ENCODE measurements at places on chromosomes 6 and 20.
A peak's percentile ranks its signal among the peaks of the same experiment; 100 is the strongest.

- DNase-seq: no peak
Observed at GRCh38 chr6:76701610-76702009, 629.1 kb upstream of the IMPG1 start.

DNA sequence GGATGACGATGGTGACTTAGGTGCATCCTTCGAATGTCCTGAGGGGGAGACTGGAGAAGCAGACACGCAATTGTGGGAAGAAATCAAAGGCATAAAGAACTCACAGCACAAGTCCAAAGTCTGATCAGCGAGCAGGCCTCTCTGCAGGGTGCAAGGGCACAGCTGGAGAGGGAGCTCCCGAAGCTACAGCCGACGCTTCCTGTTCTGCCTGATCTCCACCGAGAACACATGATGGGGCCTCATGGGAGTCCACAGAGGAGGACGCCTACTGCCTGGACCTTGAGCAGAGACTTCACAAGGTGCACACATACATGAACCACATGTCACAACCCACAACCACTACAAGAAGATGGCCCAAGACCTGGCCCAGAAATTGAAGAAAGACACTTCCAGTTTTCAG lies 51.4 kb downstream of the RIN2 start:
- no peak for DNase-seq

- peak; percentile 25 for DNase-seq
Observed at GRCh38 chr20:13420625-13421024, 199.6 kb downstream of the ISM1 start.

DNA sequence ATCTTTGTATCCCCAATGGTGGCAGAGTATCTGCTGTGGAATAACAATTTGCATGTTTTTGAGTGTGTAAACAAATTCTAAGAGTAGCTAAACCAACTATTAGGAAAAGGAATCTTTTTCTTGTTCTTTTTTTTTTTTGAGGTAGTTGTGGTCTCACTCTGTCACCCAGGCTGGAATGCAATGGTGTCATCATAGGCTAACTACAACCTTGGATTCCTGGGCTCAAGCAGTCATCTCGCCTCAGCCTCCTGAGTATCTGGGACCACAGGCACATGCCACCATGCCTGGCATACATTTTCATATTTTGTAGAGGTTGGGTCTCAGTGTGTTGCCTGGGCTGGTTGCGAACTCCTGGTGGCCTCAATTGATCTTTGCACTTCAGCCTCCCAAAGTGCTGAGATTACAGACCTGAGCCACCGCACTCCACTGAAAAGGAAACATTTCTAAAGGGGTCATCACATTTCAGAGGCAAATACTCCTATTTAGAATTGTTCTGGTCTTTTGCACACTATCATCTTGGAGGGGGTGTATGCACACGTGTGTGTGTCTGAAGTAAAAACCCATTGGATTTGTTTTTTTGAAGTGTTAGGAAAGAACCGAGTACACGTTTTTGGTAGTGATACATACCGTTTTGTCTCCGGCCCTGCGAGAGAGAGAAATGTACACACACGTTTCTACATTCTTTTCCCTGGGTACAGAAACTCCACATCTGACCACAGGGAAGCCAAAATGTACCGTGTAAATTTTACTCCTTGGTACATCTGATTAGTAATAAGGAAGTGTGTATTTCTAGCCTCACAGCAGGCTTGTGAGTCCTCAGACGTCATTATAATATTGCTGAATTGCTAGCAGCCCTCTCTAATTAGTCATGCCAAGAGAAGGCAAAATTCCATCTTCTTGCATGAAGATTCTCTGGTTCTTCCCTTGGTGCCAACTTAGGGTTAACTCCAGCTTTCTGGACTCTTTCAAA lies 183.6 kb downstream of the JARID2 start:
- DNase-seq: peak; percentile 80

GRCh38 chr20:61759286-61760065 lies 306.2 kb downstream of the TAF4 start:
- DNase-seq: no peak

DNA sequence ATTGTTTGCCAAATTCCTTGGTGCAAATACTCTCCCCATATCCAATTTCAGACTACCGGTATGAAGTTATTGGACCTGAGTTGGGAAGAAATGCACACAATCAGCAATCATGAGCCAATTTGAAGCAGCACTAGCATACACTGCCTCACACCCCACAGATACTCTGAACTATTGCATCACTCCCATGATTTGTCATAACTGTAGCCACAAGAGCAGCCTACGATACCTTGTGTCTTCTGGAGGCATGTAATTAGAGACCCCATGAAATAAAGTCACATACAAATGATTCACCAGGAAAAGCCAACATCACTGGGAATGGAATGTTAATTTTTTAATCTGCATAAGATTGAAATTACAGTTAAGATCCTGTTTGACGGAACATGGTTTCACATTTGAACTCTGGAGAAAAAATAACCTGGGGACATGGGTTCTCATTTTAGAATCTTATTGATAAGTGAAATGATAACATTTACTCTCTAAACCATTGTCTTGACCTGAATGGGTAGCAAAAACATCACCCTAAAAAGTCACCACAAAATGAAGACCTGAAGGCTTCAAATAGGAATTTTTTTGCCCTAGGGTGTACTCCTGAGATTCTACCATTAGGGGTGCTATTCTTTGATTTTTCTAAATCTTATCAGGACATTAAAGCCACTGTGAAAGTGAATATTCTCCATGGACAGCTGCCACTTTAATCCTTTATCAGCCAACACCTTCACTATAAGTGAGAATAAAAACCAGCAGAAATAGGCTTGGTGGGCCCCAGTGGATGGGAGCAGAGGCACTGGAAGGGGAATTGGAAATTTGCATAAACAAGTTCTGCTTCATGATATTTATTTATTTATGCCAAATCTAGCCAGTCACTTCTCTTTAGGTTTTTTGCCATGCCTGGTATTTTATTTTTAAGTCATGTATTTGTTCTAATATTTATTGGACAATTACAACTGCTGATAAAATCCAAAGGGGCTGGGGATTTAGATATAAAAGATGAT lies 34.5 kb upstream of the HBS1L start:
- DNase-seq: peak; percentile 86

DNA sequence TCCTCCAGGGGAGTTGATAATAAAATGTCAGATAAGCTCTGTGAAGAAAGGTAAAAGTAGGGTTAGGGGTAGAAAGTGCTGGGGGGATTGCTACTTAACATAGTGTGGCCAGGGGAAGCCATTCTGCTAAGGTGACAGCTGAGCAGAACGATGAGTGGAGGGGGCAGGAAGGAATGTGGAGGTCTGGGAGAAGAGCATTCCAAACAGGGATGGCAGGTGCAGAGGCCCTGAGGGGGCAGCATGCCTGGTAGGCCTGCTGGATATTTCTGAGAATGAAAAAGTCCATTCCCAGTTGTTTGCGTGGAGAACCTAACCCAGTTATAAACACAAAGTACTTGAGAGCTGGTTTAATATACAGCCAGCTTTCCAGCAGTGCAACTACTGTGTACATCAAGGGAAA lies 9.3 kb downstream of the GFRA4 start:
- DNase-seq: no peak

GRCh38 chr6:46772762-46773161 lies 20.4 kb upstream of the MEP1A start:
- peak; percentile 98 for DNase-seq

DNA sequence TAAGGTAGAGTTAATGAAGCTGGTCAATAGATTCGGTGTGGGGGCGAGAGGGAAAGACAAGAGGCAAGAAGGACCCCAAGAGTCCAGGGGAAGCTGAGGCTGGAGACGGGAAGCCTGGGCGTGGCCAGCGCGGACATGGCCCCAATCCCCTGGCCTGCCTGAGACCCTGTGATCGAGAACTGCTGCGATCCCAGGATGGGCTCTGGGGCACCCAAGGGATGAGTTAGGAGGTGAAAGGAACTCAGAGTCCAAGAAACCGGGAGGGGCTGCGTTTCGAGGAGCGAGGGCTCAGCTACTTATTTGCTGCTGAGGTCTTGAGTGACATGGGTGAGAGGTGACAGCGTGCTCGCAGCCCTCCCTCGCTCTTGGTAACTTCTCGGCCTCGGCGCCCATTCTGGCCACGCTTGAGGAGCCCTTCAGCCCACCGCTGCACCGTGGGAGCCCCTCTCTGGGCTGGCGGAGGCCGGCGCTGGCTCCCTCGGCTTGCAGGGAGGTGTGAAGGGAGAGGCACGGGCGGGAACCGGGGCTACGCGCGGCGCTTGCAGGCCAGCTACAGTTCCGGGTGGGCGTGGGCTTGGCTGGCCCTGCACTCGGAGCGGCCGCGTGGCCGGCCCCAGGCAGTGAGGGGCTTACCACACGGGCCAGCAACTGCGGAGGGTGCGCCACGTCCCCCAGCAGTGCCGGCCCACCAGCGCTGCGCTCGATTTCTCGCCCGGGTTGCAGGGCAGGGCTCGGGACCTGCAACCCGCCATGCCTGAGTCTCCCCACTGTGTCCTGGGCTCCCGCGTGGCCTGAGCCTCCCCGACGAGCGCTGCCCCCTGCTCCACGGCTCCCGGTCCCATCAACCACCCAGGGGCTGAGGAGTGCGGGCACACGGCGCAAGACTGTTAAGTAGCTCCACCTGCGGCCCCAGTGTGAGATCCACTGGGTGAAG lies 58.2 kb downstream of the IRF4 start:
- no peak for DNase-seq

DNA sequence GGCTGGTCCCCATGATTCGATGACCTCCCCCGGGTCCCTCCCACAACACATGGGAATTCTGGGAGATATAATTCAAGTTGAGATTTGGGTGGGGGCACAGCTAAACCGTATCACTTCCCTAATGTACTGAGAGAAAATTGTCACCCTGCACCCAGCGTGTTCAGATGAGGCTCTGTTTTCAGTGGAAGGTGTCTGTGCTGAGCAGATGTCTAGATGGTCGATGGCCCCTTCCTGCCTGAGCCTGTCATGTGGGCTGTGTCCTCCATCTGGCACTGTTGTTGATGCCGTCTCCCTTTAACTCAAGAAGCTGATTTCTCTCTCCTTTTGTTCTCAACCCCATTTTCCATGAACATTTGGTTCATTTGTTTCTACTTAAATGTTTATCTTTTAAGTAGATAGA lies 37.0 kb downstream of the TMEM181 start:
- DNase-seq: no peak

DNA sequence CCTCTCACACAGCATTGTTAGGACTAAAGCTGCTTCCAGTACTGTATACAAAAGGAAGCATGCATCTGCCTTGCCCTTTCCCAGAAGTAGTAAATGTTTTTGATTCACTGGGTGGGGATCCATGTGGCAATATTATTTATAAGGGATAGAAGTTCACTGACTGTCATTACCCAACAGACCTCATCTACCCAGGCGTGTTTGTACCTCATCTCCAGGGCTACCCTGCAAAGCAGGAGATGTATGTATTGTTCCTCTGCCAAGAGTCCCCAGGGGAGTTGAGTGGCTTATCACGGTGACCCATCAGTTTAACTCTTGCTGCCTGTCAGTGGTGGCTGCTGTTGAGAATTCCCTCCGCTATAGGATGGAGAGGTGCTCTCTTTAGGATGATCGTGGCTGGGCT lies 42.5 kb downstream of the SLC24A3 start:
- DNase-seq: no peak

DNA sequence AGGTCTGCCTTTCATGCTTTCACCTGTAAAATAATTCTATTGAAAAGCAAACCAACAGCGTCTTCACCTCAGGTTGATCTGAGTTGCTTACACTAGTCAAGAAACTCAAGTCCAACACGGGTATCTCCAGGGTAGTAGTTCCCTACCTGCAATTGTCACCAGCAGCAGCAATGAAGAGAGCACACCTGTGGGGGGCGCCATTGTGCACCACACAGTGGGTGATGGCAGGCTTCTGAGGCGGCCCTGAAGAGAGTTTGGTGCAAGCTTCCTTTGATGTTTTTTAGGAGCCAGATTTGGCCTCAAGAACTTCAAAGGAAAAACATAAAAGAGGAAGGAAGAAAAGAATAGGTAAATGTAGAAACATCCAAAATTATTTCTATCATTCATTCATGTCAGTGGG lies 45.1 kb downstream of the KIAA0319 start:
- no peak for DNase-seq

- DNase-seq: no peak
Observed at GRCh38 chr20:2812189-2812588, 2.6 kb upstream of the C20orf141 start.

DNA sequence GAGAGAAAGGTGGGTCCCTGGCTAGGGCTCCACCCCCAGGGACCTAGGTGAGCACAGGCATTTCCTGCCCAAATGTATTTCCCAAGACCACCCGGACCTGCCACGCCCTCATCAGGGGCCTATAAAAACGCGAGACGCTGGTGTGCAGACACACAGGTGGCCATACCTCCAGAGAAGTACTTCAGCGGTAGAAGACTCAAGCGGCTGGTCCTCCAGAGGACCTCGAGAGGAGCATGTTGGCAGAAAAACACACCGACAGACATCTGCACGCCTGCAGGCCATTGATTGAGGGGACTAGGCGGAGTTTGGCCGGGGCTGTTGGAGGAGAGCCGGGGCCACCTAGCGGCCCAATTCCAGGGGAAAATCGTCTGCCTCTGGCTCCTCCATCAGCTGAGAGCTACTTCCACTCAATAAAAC lies 695.8 kb upstream of the MMS22L start:
- DNase-seq: no peak

GRCh38 chr20:2088891-2089290 lies 12.7 kb upstream of the STK35 start:
- no peak for DNase-seq

GRCh38 chr6:162053084-162053483 lies 674.5 kb downstream of the PRKN start:
- DNase-seq: no peak

DNA sequence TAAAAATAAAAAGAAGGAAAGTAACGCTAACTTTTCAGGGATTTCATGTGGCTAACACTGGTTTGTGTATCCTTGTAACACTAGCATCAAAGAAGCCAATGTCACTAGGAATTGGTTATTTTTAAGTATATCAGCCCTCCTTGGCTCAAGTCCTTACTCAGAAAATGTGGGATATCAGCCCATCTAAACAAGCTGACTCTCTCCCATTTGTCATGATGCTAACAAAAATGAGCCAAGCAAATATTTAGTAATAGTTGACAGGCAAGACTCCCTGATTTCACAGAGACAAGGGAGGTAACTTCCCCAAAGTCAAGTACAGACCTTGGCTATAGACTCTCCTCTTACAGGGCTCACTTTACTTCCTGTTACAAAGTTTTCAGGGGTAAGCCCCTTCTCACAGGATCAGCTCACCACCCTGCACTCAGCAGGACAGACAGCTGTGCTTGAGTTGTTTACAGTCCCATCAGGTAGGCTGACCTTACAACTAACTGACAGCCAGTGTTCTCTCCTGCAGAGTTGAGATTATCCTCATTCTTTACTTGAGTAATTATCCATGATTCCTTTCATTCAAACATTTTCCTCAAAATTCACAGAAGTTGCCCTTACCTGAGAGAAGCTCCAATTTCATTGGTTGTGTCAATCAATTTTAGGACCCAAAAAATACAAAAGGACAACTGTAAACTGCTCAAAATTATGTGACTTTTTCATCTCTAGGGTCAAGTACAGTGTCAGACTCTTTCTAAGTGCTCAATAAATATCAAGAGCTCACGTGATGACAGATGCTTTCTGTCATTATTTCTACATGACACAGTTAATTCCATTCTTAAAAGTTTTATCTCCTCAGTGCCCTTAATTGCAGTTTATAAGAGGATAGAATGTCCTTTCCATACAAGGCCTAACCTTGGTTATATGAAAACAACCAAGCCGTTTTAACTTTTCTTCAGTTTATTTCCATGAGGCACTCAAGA lies 38.1 kb upstream of the BMP5 start:
- no peak for DNase-seq

GRCh38 chr6:127969701-127970100 lies 68.8 kb upstream of the THEMIS start:
- DNase-seq: no peak
